RPMI7951 (cell line): ENCODE measurements at places on chromosomes 1 and 21.

GRCh38 chr1:51969038-51969705 lies 21.3 kb downstream of the RAB3B start:
- DNase-seq: peak; percentile 73

DNA sequence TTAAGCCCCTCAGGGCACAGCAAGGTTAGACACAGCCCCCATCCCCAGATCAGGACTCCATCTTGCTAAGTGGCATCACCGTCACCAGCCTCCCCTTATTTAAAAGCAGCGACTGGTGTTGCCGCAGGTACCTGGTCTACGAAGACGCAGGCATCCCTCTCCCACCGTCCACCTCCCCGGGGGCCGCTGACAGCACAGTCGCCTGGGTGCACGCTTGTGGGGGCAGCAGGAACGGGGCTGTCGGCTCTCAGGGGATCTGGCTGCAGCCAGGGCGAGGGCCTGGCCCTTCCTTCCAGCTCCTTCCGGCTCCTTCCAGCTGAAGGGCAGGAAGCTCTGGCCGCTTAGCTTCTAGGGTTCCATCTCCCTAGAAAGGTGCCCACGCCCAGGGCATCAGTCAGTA lies 17.6 kb upstream of the CCDC27 start:
- DNase-seq: no peak

DNA sequence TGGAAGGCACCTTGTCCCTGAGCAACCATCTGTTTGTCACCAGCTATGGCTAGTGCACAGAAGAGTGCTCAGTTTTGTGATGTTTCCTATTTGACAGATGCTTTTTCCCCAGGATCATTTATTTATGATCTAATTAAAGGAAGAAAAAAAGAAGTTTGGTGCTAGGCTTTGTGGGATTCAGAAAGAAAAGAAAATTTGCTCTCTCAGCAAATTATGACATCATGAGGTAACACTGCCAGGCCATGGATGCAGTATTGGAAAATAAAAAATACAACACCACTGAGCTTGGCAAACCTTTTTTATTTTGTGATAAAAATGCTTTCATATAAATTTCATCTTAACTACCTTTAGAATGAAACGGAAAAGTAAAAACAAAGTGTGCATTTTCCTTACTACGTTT lies 15.5 kb upstream of the ADAM30 start:
- no peak for DNase-seq

- no peak for DNase-seq
Observed at GRCh38 chr1:201359873-201360210, 17.6 kb downstream of the TNNT2 start.

GRCh38 chr1:226223157-226223785 lies at the start of gene MIXL1:
MIXL1 (plus strand) TSS chr1:226223664; CDS start chr1:226223682, 18 bp downstream.
- no peak for DNase-seq

GRCh38 chr1:87392248-87393192 lies 63.8 kb downstream of the LMO4 start:
- peak; percentile 82 for DNase-seq
